BE2C (cell line): ENCODE measurements at places on chromosomes 7 and 10.

GRCh38 chr10:80204677-80205476 lies 460 bp downstream of the ANXA11 start:
- peak; percentile 30 for DNase-seq

DNA sequence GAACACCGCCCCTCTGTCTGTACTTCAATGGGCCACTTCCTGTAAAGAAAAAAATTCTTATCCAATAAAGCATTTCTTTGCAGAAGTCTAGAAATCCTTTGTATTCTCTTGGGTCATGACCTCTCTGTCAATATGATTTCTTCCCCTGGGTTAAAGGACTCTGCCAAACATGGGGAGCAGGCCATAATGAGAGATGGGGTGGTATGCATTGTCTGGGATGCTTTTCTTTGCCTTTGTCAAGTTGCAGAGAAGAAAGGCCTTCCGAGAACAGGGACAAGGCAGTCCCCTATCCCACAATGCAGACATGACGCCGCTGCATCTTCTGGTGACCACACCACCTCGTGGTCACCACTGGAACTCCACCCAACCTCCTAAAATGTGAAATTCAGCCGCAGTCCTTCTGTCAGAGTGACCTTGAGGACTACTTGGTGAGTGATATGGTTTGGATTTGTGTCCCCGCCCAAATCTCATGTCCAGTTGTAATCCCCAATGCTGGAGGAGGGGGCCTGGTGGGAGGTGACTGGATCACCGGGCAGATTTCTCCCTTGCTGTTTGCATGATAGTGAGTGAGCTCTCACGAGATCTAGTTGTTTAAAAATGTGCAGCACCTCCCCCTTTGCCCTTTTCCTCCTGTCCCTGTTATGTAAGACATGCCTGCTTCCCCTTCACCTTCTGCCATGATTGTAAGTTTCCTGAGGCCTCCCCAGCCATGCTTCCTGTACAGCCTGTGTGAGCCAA lies 15.2 kb upstream of the FRMPD2 start:
- DNase-seq, result peak; percentile 57

DNA sequence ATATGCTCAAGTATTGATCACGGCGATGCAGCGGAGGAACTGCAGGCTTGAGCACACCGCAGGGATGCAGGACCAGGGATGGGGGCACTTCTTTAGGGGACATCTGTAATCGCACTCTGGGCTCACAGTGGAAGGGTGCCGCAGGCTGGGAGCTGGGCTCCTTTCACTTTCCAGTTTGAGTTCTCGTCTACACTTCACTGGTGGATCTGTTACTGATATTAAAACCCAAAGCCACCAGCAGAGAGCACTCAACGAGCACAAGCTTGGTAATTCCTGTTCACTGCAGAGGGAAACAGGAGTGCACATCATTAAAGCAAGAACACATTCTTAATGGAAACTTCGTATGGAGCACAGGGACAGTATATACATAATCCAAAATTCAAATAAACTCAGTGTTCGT lies 91.3 kb downstream of the PARD3 start:
- no peak for DNase-seq

GRCh38 chr10:23413629-23414089 lies 25.2 kb upstream of the OTUD1 start:
- no peak for DNase-seq

- DNase-seq, result no peak
Measured at GRCh38 chr7:43642897-43643630, 60.2 kb downstream of the STK17A start.

- DNase-seq, result no peak
Measured at GRCh38 chr10:63588436-63589167, 67.4 kb downstream of the REEP3 start.
